ENCODE measurements at places on chromosomes 6 and 20.

DNA sequence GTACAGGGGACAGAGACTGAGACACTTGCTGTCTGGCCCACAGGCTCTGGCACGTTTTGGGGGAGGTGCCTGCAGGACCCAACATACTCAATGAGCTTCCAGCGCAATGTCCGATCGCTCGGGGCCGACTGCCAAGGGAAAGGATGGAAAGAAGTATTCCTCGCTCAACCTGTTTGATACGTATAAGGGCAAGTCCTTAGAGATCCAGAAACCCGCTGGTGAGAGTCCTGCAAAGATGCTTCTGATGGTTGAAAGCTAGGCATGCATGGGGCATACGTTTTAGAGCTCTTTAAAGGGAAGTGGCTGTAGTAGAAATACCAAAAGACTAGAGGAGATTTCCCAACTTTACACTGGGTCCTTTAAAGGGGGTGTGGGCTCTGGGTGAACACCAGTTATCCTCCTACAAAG is 2.2 kb downstream of the PRRC2A start:
- DNase-seq, result no peak

- no peak for DNase-seq
Observed at GRCh38 chr6:141290941-141291721, 841.6 kb upstream of the GJE1 start.

DNA sequence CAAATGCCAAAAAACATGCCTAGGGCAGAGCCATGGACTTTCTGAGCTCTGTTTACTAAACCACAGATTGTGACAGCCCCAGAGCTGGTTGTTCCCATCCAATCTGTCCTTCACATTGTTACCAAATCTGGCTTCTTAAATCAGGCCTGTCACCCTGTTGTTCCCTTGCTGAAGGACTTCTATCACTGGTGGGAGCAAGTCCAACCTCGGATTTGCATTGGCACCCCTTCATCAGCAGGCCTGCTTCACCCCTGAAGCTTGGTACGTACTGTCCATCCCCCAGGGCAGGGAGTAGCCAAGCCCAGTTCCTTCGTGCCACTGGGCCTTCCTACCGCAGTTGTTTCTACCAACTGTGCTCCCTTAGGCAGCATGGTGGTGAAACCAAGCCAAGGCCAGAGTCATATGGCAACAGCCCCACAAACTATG is 357.3 kb upstream of the JARID2 start:
- DNase-seq, result no peak

- DNase-seq, result no peak
Observed at GRCh38 chr6:21023210-21023609, 489.0 kb downstream of the CDKAL1 start.

DNA sequence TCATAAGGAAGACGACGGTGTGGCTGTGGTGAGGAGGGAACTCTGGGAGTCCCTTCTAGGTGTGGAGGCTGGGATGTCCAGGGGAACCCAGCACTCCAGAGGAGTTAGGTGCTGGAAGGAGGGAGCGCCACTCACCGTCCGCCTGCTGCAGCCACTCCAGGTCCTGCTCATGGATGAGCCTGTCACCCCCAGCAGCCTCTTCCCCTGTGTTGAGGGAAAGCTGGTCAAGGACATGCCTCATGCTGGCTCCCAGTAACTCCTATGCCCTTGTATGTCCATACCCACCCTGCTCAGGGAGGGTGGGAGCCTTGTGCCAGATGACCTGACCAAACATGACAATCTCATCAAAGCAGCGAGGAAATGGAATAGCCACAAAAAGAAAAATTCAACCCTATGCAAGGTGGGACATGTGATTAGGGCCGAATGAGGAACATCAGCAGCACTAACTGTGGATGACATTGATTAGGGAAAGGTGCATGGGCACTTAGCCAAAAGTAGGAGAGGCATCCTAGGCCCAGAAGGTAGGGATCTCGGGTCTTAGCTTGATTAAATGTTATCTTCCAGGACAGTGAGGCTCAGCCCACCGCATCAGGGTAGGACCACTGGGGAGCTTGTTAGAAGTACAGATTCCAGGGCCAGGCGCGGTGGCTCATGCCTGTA is 3.0 kb downstream of the DNPH1 start:
- DNase-seq, result no peak

DNA sequence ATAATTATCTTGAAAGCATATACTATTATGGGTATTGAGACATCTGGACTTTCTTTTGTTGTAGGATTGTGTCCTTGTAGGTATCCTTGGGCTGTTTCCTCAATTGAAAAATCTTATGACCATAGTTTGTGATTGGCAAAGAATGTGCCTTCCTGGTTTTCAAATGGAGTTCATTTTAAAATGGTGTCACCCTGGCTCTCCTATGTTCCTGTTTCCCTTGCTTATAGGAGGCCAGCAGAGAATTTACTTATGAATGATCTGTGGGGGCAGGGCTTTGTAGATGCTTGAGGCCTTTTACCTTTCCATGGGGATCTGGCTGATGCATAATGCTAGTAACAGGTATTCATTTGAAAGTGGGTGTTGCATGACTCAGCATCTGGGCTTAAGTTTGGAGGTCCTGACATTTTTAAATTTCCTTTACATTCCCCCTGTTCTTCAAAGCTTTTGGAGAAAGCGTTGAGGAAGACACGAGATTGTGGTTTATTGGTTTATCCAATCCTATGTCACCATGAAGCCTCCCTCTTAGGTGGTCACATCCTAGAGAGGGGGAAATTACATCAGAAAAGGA is 135.0 kb upstream of the PROKR2 start:
- no peak for DNase-seq

- no peak for DNase-seq
Observed at GRCh38 chr20:11302436-11302835, 615.3 kb upstream of the BTBD3 start.

GRCh38 chr6:165049362-165049761 is 260.0 kb downstream of the C6orf118 start:
- DNase-seq, result no peak

DNA sequence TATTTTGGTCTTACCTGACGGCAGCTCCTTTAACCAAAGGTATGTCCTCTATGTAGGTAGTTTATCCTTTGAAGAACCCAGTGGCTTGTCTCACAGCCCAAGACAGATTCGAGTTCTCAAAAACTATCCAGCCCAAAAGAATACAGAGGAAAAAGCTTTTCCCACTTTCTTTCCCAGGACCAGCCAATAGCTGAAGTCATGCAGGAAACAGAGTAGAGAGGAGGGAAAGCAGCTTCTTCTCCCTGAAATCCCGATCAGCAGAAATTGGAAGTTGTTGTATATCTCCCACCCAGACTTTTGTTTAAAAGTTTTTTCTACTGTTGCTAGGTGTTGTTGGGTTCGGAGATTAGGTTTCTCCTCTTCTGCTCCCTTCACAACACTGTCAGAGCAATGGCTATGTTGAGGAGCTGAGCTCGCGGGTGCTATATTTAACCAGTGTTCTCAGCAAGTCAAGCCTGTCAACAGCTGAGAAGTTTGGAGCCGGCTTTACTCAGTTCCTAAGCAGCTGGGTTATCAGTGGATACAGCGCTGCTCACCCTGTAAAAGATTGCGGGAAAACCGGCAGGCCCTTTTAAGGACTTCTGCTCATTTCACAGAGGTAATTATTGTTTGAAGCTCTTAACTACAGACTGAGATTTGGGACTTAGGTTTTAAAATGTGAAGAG is at the start of gene FILIP1:
Gene FILIP1 (minus strand): TSS at position 401 of the 665 bp plus-strand sequence. CDS start 78,828 bp downstream, outside the sequence.
- no peak for DNase-seq

DNA sequence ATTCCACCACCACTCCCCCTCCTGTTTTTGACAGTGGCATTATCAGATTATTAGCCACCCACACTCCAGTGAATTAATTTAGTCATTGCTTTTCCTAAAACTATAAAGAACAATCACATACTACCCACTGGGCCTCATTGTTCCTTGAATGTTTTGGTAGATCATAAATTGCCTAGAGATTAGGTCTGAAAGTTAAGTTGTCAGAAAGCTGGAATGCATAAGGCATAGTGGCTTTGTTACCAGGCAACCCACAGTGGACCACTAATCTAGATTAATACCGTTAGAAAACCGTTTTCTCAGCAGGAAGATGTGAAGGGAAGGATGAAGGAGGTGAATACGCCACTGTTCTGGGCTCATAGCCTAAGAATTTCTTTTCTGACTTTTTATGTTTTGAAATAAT is 75.6 kb downstream of the SAMD3 start:
- DNase-seq, result no peak

- DNase-seq, result peak; percentile 46
Observed at GRCh38 chr6:97669191-97670031, 386.4 kb upstream of the MMS22L start.

- DNase-seq, result no peak
Observed at GRCh38 chr6:17630511-17631073, 30.5 kb downstream of the FAM8A1 start.

GRCh38 chr20:9515214-9515585 is 810 bp downstream of the LAMP5 start:
- DNase-seq, result no peak

DNA sequence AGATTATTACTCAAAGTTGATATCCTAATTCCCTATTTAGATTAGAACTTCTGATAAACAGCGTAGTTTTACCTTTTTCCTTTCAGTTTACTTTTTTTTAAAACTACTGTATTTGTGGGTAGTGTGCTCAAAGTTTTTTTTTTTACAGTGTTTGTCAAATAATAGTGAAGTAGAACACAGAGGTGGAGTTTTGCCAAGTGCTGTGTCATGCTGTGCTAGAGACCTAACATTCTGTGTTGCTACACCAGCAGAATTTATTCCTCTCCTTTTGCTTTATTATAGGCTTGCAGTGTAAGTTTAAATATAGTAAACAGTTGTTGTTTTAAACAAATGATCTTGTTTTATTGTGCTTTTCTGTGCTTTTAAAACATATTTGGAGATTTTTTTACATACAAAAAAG is 125.4 kb downstream of the HIVEP1 start:
- DNase-seq, result no peak

DNA sequence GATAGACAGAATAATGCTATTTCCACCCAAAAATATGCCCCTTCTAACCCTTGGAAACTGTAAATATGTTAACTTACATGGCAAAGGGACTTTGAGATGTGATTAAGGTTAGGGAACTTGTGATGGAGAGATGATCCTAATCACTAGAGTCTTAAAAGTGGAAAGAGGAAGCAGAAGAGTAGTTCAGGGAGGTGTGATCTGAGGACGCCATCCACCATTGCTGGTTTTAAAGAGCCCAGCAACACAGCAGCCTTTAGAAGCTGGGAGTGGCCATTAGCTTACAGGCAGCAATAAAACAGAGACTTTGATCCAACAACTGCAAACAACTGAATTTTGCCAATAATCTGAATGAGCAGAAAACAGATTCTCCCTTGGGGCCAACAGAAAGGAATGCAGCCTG is 30.6 kb downstream of the ZNF311 start:
- no peak for DNase-seq

GRCh38 chr20:914727-915498 is 1.2 kb downstream of the ANGPT4 start:
- no peak for DNase-seq

DNA sequence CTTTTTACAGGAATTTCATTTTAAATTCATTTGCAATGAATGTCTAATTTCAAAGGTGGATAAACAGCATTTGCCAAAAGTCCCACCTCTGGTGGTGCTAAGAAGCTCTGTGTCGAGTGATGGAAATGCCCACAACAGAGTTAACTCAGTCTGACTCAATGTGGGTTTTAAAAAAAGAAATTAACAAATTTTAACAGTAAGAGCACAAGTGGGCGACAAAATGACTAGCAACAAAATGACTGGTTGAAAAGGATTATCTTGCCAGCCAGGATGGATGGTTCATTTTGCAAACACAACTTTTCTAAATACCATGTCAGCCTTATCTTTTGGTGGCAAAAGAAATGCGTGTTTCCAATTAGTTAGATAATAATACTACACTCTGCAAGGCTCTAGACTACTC is 14.3 kb upstream of the TAGAP start:
- DNase-seq, result no peak

DNA sequence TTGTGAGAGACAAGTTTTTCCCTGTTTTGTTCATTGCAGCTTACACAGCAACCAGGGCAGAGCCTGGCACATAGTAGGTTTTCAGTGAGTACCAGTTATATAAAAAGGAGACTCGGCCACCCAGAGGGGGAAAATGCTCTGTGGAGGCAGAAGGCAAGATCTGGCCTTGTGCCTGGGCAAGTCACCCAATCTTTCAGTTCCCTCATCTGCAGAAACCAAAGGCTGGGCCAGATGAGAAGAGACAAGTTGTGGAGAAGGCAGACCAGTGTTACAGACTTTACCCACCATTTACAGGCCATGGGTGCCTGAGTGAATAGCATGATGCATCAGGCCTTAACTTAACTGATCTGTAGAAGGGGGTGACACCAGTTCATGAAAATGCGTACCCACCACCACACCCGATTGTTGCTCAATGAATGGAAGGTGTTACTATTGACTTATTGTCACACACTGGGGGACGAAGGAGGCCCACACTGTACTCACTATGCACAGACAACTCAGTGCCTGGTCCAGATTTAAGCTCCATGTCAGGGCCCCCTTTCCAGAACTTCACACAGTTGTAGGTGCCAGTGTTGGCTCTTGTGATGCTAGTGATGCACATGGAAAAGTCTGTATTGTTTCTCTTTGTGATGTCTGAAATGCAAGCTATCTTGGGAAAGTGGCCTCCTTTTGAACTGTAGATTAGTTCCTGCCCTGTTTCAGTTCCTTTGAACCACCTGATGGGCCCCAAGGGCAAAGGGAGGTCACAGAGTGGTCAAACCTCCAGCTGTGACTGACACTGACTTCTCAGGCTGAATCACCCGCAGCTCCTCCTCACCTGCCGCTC is 64.3 kb upstream of the SIRPG start:
- DNase-seq, result no peak

GRCh38 chr6:166900956-166901607 is 55.3 kb downstream of the RNASET2 start:
- no peak for DNase-seq

- DNase-seq, result no peak
Observed at GRCh38 chr20:50290112-50290511, 99.5 kb downstream of the CEBPB start.

DNA sequence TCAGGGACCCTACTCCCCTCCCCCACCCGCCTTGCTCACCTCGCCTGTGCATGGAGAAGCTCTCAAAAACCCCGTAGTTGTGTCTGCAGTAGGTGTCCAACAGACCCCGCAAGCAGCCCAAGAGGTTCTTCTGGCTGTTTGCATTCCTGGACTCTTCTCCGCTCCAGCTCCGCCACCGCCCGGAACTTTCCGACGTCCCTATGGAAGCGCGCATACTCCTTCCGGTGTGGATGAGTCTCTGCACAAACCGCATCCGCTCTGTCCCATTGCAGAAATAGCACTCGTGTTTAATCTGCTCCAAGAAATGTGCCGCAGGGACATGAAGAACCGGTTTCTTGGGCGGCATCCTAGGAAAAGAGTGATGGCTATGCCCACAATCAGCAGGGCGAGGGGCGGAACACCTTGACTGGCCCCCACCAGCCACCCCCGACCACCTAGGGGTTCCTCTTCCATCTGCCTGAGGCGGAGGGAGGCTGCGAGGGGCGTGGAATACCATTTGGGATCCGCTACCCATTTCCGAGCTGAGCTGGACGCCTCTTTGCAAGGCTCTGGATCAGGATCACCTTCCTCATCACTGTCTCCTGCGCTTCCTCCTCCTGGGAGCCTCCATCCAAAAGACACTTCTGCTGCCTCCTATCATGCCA is 20.2 kb downstream of the HLA-DRA start:
- DNase-seq, result no peak

DNA sequence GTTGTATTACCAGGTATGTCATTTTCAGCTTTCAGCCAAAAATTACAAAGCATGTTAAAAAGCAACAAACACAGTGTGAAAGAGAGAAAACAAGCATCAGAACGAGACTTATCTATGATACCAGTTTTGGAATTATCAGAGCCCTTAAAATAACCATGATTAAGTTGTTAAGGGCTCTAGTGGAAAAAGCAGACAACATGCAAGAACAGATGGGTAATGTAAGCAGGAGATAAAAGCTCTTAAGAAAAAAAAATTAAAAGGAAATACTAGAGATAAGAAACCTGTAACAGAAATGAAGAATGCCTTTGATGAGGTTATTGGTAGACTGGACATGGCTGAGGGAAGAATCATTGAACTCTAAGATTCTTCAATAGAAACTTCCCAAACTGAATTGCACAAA is 127.5 kb upstream of the SCGN start:
- DNase-seq, result no peak
